ENCODE measurements at places on chromosomes 2 and 18. TPM values are rescaled to one million over a fixed set of nuclear protein-coding genes. Genes with fewer than 3 reads are reported as not detected.

The RNPEPL1 gene
- 65.1 TPM for total RNA-seq

The MRPL44 gene
- 11.8 TPM for total RNA-seq

DNA sequence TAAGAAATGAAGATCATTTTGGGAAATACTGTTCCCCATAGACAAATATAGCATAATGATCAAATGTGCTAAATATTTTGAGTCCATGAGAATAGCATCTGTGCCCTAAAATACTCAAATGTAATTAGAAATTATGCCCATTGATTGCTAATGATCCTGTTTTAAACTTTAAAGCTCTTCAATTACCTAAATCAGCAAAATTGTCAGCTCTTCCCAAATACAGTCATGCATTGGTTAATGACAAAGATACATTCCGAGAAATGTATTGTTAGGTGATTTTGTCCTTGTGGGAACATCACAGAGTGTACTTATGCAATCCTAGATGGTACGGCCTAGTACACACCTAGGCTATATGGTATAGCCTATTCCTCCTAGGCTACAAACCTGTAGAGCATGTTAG lies 89.7 kb downstream of the NEB start:
- no peak for DNase-seq

- no peak for DNase-seq
Measured at GRCh38 chr2:146295080-146295670, 1549.7 kb upstream of the ACVR2A start.

DNA sequence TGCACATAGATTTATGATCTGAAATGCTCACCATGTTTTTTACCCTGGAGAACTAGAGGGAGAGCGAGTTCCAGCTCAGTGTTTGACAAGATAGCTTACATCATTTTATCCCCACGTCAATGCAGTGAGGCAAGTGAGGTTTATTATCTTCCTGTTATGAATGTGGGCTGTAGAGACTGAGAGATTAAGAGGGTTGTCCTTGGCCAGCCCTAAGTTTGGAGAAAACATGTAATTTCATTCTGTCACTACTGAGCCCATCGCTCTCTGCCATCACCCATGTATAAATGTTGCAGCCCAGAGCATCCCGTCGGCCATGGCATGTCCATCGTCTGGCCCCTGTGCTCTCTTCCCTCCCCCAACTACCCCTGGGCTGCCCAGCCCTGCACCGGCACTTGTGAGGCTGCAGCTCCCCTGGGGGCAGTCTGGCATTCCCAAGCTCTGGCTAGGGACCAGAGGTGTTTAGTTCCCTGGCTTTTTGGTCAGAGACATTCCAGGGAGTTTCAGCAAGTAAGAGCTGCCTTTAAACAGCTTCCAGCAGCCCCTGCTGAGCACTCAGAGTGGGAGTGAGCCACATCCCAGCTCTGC lies 136.7 kb downstream of the ANTXR1 start:
- no peak for DNase-seq

The SNORC gene
- total RNA-seq: not detected

GRCh38 chr2:235555371-235555770 lies 61.5 kb downstream of the AGAP1 start:
- no peak for DNase-seq

The GRHL1 gene
- 126 TPM for total RNA-seq

The CASP10 gene
- total RNA-seq: 8.3 TPM

The CYB5A gene
- 88.6 TPM for total RNA-seq

The ANKRD29 gene
- 32.9 TPM for total RNA-seq

GRCh38 chr18:53541924-53542323 lies 682.5 kb downstream of the MBD2 start:
- no peak for DNase-seq

GRCh38 chr2:226139759-226140158 lies 659.9 kb downstream of the IRS1 start:
- DNase-seq: no peak

DNA sequence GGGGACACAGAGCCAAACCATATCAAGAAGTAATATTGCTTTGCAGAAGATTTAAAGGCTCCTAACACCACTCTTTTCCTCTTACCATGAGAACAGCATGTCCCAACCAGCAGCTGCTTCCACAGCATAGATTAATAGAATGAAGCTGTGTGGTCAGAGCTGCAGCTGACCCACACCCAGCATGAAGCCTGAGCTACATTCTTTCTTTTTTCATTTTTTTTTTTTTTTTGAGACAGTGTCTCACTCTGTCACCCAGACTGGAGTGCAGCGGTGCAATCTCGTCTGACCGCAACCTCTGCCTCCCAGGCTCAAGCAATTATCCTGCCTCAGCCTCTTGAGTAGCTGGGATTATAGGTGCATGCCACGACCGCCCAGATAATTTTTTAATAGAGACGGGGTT lies 289.8 kb downstream of the RAD51AP2 start:
- no peak for DNase-seq

The UGT1A6 gene
- total RNA-seq: 14.0 TPM

The ACVR1 gene
- 25.8 TPM for total RNA-seq

DNA sequence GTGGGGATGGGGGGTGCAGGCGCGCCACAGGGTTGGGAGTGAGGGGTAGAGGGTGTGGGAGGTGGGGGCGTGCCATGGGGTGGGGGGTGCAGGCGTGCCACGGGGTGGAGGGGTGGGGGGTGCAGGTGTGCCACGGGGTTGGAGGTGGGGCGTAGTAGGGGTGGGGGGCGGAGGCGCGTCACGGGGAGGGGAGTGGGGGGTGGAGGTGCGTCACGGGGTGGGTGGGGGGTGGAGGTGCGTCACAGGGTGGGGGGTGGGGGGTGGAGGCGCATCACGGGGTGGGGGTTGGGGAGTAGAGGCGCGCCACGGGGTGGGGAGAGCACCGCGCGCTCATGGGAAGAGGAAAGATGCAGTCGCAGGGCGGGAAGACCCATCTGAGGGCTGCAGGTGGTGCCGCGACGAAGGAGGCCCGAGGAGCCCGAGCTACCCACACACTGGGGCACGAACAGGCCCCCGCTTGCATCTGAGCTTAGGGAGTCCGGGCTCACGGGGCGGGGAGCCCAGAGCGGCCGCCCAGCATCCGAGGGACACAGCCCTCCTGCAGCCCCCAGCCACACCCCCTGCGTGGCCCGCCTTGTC lies 37.5 kb downstream of the SNED1 start:
- peak; percentile 74 for DNase-seq

The ATAD2B gene
- total RNA-seq: 38.5 TPM

DNA sequence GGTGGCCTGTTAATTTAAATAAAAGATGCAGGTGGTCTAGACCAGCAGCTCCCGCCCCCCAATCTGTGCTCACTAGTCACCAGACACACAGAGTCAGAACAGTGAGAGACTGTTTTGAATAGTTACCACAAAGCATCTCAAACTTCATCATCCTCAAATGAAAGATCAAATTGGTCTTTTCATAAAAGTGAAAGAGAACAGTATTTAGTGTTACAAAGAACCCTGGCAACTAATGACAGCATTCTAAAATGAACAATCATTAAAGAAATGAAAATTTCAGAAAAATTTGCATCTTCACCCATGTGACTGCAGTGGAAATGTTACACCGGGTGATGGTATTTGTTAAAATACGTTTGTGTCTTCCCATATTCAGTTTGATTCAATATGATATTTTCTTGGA lies 65.5 kb upstream of the PMAIP1 start:
- no peak for DNase-seq

DNA sequence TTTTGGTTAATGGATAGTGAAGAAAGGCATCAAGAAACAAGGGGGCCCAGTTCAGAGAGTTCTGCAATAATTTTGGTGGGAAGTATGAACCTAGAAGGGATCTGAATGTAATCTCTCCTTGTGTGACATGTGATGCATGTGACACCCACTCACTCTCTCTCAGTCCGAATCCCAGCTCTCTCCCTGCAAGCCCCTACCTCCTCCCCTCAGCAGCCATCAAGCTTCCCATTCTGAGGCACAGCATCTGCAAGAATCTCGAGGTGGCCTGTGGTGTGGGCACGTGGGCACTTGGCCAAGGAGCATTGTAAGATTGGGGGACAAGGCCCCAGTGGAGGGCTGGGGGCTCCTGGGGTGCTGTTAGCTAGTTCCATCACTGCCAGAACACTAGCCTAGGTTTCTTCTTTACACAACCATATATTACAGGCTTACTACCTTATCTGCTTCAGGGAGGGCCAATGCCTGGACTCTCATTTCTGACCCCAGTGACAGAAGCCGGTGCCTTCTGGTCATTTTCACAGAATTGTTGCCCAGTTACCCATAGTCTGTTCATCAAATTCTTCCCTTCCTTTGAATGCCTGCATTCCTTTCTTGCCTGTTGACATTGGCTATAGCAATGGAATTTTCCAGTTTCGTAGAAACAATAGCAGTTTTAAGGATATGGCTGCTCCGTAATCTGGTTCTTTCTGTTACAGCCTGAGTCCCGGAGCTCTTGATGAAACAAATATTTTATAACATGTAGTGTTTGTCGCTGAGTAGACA lies 13.3 kb upstream of the LCLAT1 start:
- no peak for DNase-seq

GRCh38 chr18:36685580-36685979 lies 143.2 kb downstream of the TPGS2 start:
- DNase-seq: no peak

The BMP10 gene
- not detected for total RNA-seq

GRCh38 chr2:3458396-3459184 lies 60.7 kb downstream of the ADI1 start:
- no peak for DNase-seq

The G6PC2 gene
- total RNA-seq: not detected

The ABCG8 gene
- not detected for total RNA-seq

DNA sequence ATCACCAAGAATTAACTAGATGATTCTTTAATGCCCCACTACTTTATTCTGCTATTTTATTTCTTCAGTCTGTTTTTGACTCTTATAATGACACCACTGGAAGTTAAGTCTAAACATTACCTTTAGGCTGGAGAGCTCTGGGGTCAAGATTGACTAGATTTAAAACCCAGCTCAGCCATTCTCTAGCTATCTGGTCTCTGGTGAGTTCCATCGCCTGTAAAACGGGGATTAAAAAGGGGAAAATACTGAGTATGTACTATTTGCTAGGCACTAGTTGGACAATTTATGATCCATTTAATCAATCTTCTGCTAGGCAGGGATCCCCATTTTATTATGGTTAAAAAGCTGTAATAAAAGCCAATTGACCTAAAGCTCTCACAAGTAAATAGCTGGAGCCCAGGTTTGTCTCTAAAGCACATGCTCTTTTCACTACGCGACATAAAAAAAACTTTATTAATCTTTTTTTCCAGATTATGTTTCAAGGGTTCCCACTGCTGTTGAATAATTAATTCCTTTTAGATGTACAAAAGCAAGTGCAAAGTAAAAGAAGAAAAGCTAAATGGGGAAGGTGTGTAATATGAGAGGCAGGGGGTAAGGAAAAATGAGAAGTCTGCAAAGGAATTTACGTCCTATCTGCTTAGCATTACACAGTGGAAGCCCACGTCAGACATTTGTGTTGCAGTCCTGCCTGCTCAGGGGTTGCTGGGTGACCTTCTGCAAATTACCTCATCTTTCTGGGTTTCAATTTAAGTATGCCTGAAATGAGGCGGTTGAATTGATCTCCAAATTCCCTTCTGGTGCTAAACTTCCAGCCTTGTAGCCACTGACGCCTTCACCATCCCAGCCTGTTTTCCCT lies 918 bp upstream of the NABP1 start:
- no peak for DNase-seq

DNA sequence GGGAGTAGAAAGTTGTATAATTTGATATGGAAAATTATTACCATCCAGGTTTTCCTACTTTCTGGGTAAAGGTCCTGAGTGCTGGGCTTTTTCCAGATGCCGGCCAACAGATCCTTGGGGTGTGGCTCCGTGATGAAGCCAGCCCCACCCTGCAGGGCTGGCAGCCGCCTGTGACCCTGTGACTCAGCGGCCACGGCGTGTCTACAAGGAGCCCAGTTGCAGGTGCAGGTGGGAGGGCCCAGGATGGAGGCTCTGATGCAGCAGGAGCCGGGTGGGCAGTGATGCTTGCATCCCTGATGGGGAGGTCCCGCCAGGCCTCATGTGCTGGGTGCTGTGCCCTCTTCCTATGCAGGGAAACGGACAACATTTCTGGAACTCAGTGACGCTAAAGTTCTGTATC lies 96.0 kb upstream of the ALKAL2 start:
- no peak for DNase-seq

DNA sequence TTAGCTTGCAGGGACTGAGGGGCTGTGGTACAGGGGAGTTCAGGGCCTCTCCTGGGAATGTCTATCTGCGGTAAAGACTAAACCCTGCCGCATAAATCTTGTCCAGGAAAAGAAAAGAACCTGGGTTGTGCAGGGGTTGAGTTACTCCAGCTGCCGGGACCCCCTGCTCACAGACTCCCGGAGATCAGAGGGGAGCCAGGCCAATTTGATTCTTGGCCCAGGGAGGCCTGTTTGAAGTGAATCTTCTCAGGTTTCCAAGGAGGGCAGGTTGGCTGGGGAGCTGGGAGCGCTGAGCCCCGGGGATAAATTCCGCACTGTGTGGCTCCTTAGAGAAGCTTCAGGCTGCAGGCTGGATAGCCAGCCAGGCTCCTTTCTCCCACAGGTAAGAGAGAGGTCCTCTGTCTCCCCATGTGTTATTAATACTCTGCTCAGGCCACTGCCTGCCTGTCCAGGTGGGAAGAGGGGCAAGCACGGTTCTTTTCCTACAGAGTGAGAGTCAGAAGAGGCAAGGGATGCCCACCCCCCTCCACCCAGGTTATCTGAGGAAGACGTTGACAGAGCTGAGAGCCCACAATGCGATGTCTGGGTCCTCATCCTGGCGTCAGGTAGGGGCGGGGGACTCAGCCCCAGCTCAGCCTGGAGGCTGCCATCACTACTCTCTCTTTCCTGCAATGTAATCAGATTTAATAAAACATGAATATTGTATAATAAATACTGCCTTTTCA lies 82.7 kb downstream of the LONRF2 start:
- DNase-seq: no peak

DNA sequence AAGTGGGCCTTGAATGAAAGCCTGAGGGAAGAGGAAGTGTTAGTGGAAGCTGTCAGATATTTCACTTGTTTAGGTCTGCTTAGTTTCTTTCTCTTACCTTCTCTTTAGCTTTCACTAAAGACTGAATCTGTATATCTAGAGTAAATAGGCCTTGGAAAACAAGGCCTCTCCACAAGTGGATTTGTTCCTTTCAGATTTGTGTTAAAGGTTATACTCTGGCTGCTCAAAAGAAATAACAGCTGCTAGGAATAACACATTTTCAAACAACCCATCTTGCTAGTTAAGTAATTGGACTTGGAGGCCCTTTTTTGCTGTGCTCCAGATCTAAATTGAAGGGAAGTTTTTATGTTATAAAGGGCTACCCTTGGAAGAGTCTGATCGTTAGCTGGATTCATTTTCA lies 236.3 kb downstream of the KIAA1328 start:
- no peak for DNase-seq

The SCN1A gene
- total RNA-seq: not detected

DNA sequence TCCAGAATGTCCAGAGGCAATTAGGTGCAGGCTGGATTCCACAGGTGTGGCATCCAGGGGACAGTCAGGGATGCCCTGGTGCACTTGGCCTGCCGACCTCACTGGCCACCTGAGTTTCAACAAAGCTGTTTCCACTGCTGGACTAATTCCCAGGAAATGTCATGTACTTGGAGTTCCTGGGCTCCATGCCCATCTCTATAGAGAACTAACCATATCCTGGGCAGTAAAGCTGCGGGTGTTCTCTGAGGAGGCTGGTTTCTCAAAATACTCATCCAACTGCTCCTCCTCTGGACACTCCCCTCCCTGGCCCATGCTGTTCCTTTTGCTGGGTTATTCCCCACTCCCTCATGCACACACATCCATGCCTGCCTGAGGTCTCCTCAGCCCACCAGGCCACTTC lies 161.9 kb upstream of the SKOR2 start:
- no peak for DNase-seq

The DUSP2 gene
- 14.0 TPM for total RNA-seq
